ENCODE measurements at places on chromosomes 3 and 15.

DNA sequence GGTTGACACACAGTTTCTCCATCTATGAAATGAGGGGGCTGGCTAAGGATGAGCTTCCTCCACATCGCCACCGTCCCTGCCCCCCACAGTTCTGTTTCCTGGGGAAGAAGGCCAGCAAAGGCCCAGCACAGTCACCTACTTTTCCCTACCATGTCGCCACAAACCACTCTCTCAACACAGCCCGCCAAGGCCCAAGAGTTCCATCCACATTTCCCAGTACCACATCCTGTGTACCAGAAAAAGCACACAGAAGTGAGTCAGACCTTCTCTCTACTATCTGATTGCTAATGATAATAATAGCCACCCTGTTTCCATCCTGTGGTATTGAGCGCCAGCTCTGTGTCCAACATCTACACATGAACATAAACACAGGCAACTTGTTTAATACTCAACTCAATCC lies 30.3 kb upstream of the C15orf39 start:
- DNase-seq, result no peak

- DNase-seq, result no peak
Observed at GRCh38 chr15:93413745-93414144, 324.7 kb upstream of the RGMA start.

DNA sequence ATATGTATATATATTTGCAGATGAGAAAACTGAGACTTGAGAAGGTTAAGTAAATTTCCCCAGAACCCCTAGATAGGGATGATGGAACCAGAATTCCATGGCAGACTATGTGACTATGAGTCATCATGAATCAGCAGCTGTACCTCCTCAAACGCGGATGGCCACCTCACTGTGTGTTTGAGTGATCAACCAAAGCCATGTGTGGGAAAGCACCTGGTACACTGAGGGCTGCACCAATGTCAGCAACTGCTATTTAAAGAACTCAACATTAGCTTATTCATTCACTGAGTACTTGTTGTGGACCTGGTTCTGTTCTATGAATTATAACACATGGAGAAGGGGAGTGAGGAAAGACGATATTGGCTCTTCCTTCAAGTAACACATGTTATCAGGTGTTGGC lies 377.0 kb downstream of the GAP43 start:
- no peak for DNase-seq

GRCh38 chr15:69341356-69341755 lies 42.6 kb downstream of the PAQR5 start:
- DNase-seq, result no peak

DNA sequence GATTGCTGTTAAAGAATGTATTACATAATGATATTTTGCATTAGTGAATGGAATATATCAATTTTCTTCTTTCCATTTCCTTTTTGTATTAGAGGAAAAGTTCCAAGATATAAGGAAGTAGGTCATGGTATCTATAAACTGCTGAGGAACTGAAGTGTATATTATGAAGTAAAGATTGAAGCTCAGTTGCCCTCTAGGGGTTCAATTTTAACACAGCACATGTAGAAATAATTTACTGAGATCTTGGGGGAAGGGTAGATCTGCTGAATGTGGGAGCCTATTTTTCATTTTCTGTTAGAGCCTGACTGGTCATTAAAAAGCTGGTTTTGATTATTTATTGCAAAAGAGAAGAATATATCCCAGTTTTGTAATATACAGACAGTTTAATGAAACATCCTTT lies 45.2 kb downstream of the CMC1 start:
- DNase-seq, result no peak

DNA sequence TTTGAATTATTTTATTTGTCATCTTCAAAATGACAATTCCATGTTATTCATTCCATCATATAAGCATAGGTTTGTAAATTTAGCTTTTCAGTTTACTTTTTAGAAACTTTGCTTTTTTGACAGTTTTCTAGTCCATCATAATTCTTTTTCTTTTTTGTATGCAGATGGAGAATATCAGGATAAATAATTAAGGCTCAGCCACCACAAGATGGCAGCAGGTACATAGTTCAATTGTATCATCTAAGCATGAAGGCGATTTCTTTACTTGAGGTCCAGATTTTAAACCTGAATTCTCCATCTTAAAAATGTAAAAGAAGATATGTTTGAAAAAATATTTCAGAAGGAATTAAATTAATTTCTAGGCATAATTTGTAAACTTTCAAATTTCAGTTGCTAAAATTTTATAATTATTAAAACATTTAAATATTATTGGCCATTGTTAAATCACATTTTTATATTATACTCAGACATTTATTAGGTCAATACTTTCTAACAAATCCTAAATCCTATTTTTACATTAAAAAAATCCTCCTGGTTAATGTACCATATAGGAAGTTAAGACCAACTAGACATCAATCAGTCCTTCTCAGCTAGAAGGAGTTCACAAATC lies 15.1 kb downstream of the PLSCR5 start:
- no peak for DNase-seq

GRCh38 chr15:38061856-38062649 lies 127.6 kb downstream of the TMCO5A start:
- DNase-seq, result no peak

DNA sequence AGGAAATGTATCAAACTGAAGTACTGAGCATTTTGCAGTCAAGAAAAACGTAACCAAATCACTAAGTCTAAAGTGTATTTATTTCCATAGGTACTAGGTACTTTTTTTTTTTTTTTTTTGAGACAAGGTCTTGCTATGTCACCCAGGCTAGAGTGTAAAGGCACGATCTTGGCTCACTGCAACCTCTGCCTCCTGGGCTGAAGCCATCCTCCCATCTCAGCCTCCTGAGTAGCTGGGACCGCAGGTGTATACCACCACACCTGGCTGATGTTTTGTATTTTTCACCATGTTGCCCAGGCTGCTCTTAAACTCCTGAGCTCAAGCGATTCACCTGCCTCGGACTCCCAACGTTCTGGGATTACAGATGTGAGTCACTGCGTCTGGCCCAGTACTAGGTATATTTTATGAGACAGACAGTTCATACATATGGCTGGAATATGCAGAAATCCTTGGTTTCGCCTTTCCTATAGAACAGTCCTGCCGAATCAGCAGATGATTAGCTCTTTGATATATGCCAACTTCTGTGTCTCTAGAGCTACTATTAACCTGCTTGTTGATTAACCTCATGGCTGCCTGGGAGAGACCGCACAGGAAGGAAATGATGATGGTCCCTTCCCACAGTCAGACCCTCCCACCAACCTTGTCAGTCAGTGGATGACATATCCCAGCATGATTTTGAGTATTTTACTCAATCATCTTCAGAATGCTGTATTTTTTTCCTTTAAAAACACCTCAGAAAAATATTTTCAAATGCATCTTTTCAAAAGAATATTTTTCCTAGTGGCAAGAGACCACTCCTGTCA lies 32.3 kb downstream of the TMOD3 start:
- DNase-seq, result no peak

- no peak for DNase-seq
Observed at GRCh38 chr3:19559724-19560442, 374.1 kb downstream of the EFHB start.

DNA sequence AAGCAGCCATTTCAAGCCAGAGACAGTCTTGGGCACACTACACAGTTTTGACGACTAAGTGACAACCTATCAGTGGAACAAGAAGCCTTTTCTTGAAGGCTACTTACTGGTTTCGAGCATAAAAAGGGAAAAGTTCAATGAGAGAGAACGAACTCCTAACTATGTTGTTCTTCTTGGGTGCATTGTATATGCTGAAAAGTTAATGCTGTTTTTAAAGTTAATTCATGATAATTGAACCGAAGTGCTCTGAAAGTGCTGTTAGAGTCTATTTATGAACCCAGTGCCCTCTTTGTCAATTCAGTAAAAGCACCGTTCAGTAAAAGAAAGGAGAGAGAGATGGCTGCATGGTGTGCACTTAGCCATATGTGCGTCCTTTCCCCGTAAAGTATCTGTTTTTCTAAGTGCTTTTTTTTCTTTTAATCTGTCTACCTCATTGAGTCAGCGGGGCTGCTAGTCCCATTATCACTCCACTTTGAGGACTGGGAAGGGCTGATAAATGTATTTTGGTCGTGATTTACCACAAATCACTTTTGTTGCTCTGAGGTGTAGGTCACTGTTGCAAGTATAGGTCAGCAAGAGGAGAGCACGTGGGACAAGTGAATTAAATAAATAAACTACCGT lies 380.7 kb upstream of the GOLIM4 start:
- no peak for DNase-seq

- DNase-seq, result no peak
Observed at GRCh38 chr15:82890995-82891390, 61.5 kb downstream of the HOMER2 start.

DNA sequence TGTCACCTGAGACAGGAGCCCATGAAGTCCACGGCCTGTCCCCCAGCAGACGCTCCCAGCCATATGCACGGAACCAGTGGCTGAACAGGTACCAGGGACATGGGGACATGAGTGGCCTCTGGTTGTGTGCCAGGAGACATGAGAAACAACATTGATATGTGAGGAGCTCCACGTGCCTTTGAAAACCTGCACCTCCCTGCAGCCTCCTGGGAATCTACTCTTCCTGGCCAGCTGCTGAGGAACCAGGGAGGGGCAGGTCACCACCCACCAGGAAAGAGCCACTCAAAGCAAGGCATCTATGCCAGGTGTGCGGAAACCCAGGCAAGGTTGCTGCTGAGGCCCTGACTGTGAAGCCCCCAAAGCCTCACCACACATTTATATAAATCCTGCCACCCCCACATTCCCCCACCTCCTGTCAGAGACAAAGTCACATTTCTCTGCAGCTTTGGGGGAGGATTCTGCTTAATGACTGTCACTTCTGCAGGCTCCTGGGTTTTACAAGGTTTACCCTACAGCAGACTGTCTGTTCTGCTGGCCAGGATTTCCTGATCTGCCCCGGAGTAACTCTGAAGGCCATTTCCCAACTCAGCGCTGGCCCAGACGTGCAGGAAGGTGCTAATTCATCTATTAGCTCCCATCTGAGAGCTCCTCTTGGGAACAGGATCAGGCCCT lies 110.8 kb downstream of the ADCY5 start:
- DNase-seq, result no peak

GRCh38 chr3:58177747-58178527 lies 32.8 kb downstream of the DNASE1L3 start:
- DNase-seq, result peak; percentile 92

DNA sequence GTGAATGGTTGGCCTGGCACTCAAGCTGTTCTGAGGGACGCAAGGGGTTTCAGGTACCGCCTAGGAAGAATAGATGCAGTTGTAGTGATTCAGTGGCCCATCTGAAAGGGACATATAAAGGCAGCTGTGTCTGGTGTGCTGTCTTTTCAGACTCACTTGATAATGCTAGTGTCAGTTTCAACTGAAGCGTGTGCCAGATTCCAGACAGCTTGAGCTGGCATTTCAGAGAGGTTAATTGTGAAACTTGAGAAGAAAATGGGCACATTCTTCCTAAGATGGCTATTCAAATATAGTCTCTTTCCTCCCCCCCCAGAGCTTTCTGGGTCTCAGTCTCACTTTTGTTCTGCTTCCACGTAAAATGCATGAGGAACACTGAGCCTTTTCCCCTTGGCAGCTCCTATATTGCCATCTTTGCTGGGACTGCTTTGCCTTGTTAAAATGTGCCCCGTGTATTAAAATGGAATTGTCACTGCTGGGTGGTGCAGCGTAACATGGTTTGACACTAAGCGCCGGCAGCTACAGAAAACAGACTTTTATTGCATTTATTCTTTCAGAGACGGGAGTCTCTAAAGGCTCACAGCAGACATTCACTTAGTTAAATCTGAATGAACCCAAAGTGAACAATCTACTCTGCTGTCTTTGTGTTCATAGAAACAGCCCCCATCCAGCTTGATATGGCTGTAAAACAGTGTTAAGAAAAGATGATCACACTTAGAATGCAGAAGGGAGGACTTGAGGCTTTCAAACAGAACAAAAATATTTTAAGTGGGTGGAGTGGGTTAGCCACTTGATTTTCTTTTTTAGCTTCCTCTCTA lies 478.7 kb downstream of the RBMS3 start:
- DNase-seq, result no peak

- DNase-seq, result no peak
Observed at GRCh38 chr3:128066114-128066513, 13.9 kb downstream of the SEC61A1 start.

- no peak for DNase-seq
Observed at GRCh38 chr3:105653868-105654267, 214.9 kb downstream of the CBLB start.

- no peak for DNase-seq
Observed at GRCh38 chr3:48927928-48928327, 9.3 kb downstream of the ARIH2 start.

GRCh38 chr3:39185326-39185958 lies 7.0 kb downstream of the XIRP1 start:
- no peak for DNase-seq

DNA sequence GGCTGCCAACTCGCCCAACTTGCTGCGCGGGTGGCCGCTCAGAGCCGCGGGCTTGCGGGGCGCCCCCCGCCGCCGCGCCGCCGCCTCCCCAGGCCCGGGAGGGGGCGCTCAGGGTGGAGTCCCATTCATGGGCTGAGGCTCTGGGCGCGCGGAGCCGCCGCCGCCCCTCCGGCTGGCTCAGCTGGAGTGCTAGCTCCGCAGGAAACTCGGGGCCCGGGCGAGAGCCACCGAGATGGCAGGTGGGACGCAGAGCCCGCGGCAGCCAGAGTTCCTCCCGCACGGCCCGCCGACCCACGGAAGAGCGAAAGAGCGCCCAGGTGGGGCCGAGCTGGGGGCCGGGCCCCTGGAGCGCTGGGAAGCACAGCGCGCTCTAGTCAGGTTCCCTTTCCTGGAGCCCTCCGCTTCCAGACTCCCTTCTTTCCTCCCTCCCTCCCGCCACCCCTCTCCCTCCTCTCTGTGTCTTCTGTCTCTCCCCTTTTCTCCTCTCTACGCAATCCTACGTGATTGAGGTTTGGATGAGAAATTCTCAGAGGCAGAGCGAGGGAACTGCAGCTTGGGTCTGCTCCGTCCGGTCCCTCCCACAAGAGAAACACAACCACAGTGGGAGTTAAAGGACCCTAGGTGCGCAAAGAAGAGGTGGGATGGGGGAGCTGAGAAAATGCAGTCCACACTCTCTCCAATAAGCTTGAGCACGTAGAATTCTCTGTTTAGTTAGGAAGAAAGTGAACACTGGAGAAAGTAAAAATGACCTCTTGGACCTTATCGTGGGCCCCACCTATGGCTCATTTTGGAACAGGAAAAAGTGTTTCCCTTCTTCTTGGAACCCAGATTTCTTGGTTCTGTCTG lies 317.3 kb downstream of the FGF12 start:
- no peak for DNase-seq

GRCh38 chr3:194369522-194370279 lies at the start of gene LRRC15:
TSS of gene LRRC15 (minus strand) at chr3:194369743. CDS start at chr3:194361043, 8,700 bp downstream.
- no peak for DNase-seq

- DNase-seq, result no peak
Observed at GRCh38 chr3:100402256-100402655, 917 bp downstream of the LNP1 start.

- DNase-seq, result no peak
Observed at GRCh38 chr15:94921936-94922335, 690.6 kb downstream of the MCTP2 start.

DNA sequence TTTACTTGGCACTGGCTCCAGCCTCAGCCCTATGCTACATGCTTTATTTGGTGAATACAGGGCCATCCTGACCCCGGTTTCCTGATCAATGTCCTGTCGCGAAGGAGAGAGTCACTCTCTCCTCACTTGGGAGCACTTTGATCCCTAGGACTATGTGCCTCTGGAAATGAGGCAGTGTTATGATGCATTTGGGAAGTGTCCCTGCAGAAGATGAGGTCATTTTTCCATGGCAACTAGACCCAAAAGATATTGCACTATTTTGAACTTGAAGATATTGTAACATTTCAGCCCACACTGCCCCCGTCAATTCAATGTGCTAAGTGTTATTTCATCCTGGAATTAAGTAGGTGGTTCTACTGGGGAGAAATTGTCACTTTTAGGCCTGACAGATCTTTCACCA lies 68.0 kb downstream of the LRRK1 start:
- DNase-seq, result no peak

GRCh38 chr3:171851660-171852058 lies 8.5 kb downstream of the TMEM212 start:
- DNase-seq, result no peak

Measured in memory B cell (primary cell).